ENCODE measurements at places on chromosomes 3 and 15.

GRCh38 chr3:158696618-158697017 lies 24.2 kb upstream of the LXN start:
- peak; percentile 61 for DNase-seq

- no peak for DNase-seq
Observed at GRCh38 chr3:149067883-149068282, 18.4 kb downstream of the HLTF start.

DNA sequence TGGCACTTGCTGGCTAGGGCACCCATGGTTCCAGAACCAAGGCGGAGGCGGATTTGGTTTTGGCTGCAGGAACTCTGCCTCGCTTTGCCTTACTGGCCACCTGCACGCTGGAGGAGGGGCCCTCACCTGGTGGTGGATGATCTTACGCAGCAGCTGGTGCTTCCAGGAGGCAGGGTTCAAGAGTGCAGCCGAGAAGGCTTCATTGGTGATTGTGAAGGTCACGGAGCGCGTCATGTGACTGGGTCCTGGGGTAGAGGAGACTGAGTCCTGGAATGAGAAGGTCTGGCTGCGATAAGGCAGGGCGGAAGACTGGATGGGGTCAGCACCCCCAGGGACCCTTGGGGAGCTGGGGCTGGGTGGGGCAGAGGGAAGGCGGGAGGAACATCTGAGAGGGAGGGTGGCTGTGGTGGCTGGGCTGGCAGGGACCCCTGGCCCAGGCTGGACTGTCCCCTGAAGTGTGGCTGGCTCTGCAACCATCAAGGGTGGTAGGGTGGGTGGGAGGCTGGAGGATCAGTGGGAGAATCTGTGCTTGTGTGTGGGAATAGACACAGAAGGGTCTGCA lies 25.8 kb upstream of the GOLGA6C start:
- DNase-seq, result no peak

GRCh38 chr3:45611628-45612081 lies 17.1 kb downstream of the LIMD1 start:
- no peak for DNase-seq

DNA sequence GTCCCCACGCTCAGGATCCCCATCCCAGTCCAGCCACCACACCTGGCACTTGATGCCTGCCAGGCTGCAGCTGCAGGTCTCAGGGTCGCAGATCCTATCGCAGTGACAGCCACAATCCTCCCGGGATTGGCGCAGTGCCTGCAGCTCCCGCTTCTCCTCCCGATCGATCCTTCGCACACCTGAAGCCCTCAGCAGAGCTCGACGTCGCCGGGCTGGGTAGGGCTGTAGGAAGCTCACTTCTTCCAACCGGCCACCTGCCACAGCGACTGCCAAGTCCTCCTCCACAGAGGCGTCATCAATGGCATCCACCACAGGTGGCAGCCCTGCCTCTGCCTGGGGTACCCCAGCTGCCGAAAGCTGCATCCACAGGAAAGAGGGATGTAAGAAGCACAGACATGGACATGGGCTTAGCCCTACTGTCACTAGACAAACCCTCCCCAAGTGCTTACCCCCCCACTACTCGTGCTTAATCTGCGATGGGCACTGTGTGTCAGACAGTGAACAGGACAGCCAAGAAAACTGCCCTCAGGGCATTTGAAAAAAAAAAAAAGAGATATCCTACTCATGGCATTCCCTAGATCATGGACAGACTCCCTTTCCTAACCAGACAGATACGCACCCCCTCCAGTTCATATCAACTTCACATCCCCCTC lies 9.2 kb downstream of the CSRNP1 start:
- DNase-seq, result no peak

DNA sequence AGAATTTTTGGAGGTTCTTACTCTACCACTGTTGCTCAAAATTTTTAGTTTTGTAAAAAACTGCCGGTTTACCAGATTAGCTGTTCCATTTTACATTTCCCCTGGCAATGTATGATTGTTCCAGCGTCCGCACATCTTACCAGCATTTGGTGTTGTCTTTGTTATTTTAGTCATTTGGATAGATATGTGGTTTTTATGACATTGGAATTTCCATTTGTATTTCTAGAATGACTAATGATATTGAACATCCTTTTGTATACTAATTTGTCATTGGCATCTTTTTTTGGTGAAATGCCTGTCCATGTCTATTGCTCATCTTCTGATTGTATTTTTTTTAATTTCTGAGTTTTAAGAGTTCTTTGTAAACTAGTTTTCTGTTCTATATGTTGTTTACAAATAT lies 28.5 kb downstream of the LRRC28 start:
- no peak for DNase-seq

DNA sequence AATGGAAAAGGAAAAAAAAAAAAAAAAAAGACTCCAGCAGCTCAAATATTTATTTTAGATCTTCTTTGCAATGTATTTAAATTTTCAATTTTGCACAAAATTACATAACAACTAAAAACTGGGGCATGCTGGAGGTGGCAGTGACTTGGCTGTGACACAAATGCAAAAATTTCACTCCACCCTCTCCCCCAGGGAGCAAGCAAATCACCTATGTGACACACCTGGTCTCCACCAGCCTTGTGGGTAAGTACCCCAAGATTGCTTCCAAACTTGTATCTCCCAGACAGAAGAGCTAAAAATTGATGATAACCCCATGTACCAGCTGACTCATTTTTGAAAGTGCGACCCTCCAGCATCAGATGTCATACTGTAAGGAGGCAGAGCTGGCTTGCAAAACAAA lies 32.0 kb downstream of the UBE3A start:
- no peak for DNase-seq

- no peak for DNase-seq
Observed at GRCh38 chr15:86691091-86691663, 611.5 kb downstream of the AGBL1 start.

DNA sequence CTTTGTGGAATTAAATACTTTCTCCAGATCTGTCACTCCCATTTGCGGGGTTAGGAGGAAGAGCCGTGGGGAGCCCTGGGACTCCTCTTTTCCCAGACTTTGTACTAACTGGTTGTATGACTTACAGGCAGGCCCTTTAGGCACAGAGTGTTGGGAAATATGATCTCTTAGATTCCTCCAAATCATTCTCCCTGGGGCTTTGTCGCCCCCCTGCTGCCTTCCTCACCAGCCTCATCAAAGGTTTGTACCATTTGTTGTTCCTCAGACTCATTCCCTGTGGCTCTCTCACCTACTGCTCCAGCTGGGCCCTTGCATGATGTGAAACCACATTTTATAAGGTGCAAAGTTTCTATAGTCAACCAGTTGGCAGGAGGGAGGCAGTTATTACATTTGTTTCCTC lies 56.4 kb downstream of the CRYGS start:
- no peak for DNase-seq

DNA sequence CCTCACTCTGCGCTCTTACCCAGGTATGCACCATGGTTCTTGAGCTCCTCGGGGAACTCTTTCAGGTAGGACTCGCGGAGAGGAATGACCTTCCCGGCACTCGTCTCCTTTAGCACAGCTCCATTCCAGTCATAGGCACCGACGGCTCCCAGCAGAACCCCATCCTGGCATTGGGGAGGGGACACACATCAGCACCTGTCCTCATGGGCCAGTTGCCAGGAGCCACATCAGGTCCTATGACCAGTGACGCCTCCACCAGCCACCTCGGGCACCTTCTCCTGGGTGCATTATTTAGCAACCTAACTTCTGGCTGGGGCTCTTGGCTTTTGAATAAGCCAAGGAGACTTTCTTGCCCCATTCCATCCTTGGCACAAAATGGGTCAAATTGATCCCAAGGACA lies 61.9 kb downstream of the FEM1B start:
- DNase-seq, result no peak

DNA sequence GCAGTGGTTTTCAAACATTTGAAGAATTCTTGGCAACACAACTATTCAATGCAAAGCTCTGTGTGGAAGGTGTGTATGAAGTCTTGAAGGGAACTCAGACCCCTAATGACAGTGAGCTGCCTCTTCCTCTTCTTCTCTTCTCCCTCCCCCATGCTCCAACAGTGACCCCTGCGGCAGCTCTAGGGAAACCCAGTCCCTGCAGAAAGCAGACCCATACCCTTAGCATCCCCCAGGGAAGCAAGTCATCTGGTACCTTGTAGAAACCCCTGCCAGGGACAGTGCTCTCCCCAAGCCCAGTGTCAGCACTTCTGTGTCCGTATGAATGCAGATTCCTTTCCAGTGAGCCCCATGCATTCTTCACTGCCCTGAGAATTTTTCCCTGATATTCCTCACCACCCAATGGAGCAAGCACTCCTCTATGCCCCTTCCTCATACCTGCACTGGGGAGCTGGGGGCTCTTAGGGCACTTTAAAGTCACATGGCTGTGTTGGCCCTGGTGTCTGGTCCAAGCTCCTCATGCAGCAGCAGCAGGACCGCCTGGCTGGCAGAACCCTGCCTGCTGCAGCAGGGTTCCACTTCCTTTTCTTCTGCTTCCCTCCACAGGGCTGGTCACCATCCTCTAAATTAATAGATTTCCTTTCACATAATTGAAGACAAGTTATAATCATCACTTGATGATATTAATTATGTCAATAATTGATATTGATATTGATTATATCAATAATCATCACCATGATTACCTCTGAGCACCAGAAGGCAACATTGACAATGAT lies 442.5 kb downstream of the EPHB1 start:
- no peak for DNase-seq
